ENCODE measurements at places on chromosomes 2 and 18.

GRCh38 chr2:28250006-28250405, 142.7 kb upstream of the FOSL2 start:
- no peak for DNase-seq

GRCh38 chr2:229835596-229836283, 86.1 kb downstream of the TRIP12 start:
- no peak for DNase-seq

DNA sequence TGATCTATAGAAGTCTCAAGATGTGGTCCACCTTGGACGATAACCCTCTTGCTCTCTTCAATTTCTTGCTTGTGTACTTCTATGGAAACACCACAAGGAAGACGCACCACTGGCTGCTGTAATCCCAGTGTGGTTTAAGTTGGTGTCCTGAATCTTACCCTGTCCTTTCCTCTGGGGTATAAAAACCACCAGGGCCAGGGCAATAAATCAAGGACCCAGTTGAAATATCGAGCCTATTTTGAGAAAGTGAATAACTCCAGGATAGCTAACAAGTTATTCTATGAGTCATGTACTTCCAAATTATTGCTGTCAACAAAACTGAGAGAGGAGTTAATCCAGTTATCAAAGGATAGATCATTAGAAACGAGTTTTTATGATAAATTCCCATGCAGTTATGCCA, 137.0 kb downstream of the RND3 start:
- no peak for DNase-seq

GRCh38 chr2:181380581-181380980, 76.6 kb upstream of the ITGA4 start:
- DNase-seq, result no peak

DNA sequence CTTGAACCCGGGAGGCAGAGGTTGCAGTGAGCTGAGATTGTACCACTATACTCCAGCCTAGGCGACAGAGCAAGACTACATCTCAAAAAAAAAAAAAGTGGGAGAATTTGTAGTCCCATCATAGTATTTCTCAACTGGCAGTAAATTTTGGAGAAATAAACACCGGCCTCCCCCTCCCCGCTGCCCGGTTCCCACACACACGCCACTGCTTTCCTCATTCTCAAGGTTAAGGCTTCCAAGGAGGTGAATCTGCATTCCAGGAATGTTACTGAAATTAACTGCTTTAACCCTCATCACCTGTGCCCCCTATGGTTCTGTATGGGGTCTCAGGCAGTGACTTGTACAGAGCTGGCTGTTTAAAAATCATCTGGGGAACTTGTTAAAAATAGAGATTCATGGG, 49.9 kb downstream of the MRPL35 start:
- no peak for DNase-seq

DNA sequence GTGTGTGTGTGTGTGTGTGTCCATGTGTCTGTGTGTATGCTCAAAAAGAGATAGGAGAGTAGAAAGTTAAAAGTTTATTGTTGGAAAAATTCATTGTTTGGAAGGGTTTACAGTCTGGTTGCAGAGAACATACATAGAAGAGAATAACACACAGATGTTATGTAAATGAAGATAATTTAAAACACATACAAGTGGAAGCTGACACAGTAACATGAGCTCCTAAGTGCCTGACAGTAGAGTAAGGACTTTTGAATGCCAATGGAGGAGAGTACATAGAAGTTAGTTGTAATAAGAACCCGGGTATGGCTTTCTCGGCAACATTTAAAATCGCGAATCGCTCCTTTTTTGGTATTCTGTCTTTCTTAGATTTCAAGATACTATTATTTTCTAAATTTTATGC, 137.0 kb upstream of the FANCL start:
- DNase-seq, result no peak

DNA sequence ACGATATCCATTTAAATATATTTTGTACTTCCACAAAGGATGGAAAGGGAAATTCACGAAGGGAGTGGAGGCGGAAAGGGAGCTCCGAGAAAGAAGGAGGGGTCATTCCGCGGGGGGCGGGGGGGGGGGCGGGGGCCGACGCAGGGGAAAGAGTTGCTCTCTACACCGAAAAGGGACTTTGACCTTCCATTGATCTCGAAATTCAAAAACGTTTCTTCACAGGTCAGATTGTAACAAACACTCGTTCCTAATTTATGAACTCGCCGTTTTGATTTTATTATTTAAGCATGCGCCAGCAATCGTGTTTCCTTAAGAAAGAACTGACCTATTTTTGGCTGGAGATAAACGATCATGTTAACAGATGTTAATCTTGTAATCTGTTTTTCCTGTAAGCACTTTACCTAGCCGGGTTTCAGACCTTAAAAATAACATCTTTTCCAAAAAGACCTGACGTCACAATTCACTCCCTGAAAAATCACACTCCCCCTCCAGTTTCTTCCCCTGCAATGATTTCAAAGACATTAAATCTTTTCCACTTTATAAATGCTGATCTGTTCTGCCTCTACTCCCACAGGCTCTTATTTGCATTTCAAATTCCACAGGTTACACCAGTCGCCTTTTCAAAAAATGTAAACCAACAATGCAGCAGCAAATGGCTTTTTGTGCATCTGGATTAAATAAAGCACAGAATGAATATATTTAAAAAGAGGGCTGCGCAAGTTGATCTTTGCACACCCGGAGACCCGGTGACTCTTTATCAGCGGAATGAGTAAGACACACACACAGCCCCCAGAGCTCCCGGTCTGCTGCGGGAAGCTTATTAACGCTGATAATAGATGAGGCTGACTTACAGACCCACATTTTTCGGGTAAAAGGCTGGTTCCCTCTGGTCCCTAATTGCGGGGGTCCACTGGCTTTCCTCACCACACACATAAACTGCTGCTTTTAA, 1.6 kb downstream of the ZNF516 start:
- DNase-seq, result no peak

- no peak for DNase-seq
Measured at GRCh38 chr2:106708209-106708608, 177.8 kb downstream of the ST6GAL2 start.

- DNase-seq, result no peak
Measured at GRCh38 chr2:84487298-84487996, 28.4 kb upstream of the SUCLG1 start.

DNA sequence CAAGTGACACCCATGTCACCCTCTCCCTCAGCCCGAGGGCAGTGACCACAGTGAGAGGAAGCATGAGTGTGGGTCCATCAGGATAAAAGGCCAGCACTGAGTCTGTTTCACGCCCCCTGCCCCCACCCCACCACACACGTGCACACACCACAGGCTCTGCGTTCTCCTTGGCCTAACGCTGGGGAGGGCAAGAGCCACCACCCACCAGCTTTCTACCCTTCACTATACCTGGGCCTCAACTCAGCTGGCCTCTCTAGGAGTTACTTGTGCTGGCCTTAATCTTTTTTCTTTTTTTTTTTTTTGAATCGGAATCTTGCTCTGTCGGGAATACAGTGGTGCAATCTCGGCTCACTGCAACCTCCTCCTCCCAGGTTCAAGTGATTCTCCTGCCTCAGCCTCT, 140.5 kb downstream of the ZFP36L2 start:
- no peak for DNase-seq

All from stimulated activated CD4-positive, alpha-beta T cell treated with anti-CD3 and anti-CD28 coated beads, Interleukin-12 subunit alpha, Interleukin-12 subunit beta, amount 100 ng/mL, for 24 hours (primary cell).